ENCODE measurements at places on chromosomes 5 and 9.
A peak's percentile ranks its signal among the peaks of the same experiment; 100 is the strongest.

DNA sequence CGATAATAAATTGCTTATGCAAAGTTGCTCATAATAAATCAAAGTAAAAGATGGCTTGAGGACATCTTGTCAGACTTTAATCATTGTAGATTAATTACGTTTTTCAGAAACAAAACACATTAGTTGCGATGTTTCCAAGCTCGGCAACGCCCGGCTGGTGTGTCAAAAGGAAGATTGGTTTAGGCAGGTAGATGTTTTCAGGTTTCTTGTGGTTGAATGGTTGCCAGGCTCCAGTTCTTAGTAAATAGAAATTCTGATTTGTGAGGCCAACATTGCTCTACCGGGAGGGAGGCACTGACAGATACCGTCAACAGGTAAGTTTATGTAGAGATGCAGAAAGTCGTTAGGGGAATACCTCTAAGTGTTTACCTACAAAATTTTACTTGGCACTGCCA is 280.3 kb downstream of the NPR3 start:
- no peak for DNase-seq

DNA sequence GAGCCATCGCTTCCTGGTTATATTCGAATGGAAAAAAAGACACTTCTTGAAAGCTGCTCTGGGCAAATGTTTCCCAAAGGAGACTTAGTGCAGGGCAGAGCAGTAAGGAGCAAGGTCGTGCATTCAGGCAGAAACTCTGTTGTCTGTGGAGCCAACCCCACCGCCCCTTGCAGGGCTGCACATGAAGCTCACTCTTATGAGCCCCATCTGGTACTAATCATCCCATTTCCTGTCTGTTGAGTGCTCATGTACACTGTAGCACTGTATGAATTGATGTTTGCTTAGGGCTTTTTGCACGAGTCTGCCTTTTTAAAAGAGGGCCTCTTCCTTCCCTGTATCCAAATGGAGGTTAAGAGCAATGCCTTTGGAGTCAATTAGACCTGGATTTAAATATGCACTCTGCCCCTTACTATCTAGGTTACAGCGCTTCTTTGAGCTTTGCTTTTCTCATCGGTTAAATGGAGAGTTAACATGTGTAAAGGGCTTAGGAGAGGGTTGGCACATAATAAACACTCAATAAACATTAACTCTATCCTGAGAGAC is 25.4 kb downstream of the HMHB1 start:
- no peak for DNase-seq

DNA sequence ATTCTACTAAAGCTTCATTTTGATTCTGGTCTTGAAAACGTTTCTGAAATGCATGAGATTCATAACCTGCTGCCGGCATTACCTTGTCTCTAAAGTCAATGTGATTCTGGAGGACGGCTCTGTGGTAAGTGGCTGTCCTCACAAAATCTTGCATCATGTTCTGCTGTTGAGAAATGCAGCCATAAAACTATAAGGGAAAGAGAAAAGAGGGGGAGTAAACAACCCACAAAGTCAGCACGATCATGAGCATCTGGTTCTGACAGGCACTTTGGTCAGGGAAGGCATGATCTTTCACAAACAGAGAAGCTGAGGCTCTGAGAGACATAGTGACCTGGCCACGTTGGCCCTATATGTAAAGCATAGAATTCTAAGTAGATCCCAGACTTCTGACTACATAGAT is 168.9 kb upstream of the PUM3 start:
- DNase-seq = no peak

DNA sequence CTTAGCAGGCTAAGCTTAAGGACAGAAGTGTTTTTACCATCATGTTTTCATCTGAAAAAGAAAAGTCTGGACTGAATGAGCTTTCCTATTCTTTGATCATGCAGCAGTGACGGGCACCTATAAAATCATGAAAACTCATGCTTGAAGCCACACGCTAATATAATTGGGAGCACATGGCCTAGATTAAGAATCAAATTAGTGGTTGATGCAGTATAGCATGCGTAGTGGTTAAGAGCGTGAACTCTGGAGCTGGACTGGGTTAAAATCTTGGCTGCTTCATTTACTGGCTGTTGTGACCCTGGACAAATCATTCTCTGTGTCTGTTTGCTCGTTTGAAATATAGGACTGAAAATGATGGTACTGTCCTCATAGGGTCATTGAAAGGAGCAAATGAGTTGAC is 49.9 kb upstream of the IL13 start:
- DNase-seq = no peak

DNA sequence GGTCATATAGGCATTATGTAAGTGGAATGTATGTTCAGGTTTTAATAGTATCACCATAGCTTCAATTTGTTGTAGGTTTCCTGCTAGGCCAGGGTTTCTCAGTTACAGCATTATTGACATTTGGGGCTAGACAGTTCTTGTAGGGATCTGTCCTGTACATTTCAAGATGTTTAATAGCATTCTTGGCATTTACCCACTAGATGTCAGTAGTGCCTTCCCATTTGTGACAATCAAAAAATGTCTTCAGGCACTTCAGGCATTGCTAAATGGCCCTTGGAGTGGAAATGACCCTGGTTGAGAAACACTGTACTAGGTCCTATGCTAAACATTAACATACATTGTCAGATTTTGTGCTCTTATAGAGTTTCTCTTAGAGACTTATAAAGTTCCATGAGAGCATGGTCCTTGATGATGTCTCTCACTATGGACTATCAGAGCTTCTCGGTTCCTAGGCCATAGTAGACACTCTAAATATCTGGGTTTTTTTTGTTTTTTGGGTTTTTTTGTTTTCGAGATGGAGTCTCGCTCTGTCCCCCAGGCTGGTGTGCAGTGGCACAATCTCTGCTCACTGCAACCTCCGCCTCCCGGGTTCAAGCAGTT is 1.4 kb downstream of the KIF20A start:
- DNase-seq = peak; percentile 71

DNA sequence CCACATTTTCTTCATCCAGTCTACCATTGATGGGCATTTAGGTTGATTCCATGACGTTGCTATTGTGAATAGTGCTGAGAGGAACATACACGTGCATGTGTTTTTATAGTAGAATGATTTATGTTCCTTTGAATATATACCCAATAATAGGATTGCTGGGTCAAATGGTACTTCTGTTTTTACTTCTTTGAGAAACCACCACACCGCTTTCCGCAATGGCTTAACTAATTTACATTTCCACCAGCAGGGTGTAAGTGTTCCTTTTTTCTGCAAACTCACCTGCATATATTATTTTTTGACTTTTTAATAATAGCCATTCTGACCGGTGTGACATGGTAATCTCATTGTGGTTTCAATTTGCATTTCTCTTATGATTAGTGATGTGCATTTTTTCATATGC is 82.2 kb upstream of the RFX3 start:
- DNase-seq = no peak

- no peak for DNase-seq
Measured at GRCh38 chr5:93406971-93407401, 174.0 kb downstream of the NR2F1-AS1 start.

GRCh38 chr5:612498-613424 is 621 bp downstream of the CEP72 start:
- peak; percentile 21 for DNase-seq

- DNase-seq = no peak
Measured at GRCh38 chr9:104094534-104095015, 466 bp downstream of the SMC2 start.

GRCh38 chr5:1929108-1929991 is 46.6 kb upstream of the IRX4 start:
- no peak for DNase-seq

DNA sequence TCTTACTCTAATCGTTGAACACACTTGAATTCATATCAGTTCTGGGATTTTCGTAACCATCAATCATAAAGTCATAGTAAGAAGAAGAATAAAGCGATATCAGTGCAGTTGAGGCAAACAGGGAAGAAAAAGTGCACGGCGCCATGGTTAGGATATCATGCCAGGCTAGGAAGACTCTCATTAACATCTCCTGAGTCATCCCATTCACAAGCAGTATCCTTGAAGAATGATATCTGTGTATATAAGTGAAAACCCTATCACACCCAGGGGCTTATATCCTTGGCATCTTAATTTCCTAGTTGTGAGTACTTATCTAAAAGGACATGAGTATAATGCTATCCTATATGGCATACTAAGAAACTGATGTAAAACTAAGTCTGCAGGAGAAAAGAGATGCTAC is 38.6 kb downstream of the NFIB start:
- no peak for DNase-seq

DNA sequence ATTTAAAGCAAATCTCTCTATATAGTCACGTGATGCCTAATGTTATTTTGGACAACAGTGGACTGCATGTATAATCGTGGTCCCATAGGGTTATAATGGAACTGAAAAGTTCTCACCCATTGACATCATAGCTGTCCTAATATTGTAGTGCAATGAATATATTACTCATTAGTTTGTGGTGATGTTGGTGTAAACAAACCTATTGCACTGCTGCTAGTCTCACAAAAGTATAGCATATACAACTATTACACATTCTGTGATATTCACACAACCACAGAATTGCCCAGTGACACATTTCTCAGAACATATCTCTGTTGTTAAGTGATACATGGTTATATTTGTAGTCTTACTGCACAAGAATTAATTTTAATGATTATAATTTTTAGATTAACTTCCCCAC is 37.7 kb downstream of the IPO11 start:
- no peak for DNase-seq

DNA sequence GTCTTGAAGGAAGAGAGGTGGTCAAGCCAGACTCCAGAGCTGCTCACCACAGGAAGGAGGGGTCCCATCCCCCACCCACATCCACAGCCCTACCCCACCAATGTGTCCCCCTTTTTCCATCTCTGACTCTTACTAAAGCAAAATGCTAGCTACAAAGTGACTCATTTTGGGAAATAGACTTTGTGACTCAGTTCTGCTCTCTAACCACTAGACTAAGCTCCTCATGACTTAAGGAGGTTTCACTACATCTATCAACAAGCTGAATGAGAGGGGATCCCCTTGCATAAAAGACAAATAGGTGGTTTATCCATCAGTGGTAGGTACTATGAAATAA is 35.1 kb upstream of the ADRB2 start:
- no peak for DNase-seq

DNA sequence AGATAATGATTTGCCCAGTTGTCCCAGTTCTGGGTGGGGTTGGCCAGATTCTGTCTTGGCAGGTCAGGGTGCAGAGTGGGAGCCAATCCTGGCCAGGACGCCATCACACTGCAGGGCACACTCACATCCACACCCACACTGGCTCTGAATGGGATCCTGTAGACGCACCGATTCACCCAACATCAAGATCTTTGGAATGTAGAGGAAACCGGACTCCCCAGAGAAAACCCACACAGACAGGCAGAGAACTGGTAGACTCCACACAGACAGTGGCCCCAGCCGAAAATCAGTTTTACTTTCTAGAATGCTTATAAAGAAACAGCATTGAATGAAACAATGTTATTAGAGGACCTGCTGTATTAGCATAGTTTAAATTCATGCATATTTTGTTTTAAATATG is 343.1 kb upstream of the DAB2 start:
- DNase-seq = no peak

DNA sequence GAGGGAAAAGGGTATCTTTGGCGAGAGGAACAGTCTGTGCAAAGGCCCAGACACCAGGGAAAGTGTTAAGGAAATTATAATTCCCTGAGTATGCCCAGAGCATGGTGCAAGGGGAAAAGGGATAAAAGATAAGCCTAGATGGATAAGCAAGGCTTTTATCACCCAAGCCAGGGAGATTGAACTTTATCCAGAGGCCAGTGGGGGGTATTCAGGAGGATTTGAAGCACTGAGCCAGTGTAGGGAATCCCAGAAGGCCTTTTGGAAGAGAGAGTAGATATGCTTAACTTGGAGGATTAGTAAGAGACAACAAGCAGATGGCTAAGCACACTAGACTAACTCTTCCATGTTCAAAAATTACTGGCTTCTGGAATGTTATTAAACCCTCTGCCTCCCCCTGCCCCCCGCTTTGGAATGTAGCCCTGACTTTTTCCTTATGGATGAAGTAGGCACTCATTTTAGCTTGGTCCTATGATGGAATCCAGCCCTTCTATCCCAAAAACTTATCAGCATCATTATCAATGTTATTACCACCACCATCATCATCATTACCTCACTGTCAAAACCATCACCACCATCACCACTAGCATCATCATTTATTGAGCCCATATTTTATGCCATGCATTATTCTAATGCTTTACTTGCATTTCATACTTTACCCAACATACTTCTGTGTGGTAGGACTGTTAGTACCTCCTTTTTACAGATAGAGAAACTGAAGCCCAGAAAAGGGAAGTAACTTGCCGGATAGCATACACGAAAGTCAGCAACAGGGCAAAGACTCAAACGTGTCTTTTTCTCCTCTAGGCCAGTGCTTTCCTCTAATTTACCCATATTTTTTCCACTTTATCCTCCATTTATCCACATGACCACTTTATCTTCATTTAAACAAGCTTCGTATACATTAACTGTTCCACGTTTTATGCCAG is 237.0 kb downstream of the PAPPA start:
- no peak for DNase-seq

- no peak for DNase-seq
Measured at GRCh38 chr5:130992095-130992494, 173.0 kb downstream of the HINT1 start.

DNA sequence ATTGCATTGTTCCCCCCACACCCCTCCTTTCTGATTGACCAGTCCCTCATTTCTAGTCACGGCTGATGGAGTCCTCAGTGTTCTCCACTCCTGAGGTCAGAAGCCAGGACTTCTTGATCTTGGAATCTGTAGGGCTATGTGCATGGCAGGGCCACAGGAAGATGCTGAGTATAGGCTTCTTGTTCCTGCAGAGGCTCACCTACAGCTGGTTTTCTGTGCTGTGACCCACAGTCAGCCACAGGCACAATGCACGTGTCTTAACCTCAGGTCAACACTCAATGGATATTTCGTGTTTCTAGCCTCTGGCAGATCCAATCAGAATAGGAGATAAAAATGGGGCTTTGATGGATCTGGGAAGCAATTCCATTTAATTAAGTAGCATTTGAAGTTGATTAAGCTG is 14.3 kb upstream of the CXCL14 start:
- no peak for DNase-seq

GRCh38 chr5:111636736-111637135 is 120.3 kb downstream of the NREP start:
- DNase-seq = no peak

DNA sequence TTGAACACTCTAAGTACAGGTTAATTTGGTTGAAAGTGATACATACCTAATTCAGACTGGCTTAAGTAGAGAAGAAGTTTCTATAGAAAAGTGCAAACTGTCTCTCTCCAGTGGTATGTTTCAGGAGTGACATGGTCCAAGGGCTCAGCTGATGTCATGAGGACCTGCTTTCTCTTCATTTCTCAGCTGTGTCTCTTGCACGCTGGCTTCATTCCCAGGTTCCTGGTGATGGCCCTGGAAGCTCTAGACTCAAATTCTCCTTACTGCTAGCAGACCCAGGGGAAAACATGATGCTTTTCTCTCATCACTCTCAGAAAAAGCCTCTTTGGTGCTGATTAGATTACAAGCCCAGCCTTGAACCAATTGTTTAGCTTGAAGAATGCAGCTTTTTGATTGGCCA is 211.9 kb upstream of the CLINT1 start:
- DNase-seq = no peak

GRCh38 chr9:106019039-106019680 is 324.8 kb downstream of the TMEM38B start:
- DNase-seq = no peak
